ENCODE measurements at places on chromosomes 16 and 17.

DNA sequence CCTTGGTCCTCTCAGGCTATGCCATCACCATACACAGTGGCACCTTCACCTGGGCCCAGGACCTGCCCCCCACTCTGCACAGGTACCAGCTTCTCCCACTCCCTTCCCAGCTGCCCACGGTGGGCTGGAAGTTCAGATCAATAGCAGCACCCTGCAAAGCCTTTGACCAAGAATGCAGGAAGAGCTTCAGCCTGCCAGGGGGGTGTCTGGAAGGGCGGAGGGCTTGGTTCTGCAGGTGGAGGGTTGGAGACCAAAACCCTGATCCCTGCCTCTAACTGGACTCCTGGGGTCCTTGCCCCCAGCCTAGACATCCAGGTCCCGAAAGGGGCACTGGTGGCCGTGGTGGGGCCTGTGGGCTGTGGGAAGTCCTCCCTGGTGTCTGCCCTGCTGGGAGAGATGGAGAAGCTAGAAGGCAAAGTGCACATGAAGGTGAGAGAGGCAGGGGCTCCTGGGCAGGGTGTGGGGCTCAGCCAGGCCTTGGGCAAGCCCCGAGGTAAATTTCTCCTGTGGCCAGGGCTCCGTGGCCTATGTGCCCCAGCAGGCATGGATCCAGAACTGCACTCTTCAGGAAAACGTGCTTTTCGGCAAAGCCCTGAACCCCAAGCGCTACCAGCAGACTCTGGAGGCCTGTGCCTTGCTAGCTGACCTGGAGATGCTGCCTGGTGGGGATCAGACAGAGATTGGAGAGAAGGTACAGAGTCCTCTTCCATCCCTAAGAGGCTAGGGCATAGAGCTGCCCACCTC lies 34.3 kb downstream of the ABCC3 start:
- no peak for DNase-seq

- no peak for DNase-seq
Observed at GRCh38 chr17:55622547-55622946, 100.1 kb downstream of the TMEM100 start.

DNA sequence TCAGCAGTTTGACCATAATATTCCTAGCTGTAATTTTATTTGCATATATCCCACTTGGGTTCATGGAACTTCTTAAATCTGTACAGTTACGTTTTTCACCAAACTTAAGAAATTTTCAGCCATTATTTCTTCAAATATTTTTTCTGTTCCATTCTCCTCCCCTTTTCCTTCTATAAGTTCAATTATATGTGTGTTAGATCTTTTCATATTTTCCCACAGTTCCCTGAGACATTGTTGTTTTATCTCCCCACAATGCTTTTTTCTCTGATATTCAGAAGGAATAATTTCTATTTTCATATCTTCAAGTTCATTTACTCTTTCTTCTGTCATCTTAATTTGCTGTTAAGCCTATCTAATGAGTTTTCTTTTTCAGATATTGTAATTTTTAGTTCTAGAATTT lies 26.1 kb downstream of the IKZF3 start:
- DNase-seq, result no peak

- DNase-seq, result no peak
Observed at GRCh38 chr17:79939094-79939435, 96.6 kb downstream of the TBC1D16 start.

DNA sequence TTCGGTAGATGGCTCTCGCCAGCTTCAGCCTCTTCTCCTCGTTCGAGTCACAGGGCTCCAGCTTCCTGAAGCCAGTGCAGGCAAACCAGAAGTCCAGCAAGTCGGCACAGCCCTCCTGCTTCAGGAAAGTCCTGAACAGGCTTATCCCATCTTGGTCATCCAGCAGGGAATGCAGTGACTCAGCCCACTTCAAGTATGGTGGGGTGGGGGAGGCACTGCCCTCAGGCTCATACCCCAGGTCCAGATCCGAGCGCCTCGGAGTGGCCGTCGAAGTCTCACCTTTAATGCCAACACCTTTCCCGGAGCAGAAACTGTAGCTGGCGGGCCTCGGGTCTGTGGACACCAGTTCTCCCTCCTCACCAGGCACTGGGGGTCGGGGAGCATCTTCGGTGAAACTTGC lies 5.9 kb downstream of the AXIN1 start:
- DNase-seq, result no peak

- DNase-seq, result no peak
Observed at GRCh38 chr17:56125830-56126819, 27.1 kb upstream of the ANKFN1 start.

GRCh38 chr16:2037115-2037514 lies 10.4 kb downstream of the NHERF2 start:
- no peak for DNase-seq

- no peak for DNase-seq
Observed at GRCh38 chr17:78051186-78051972, 77.2 kb downstream of the TMC6 start.

- DNase-seq, result no peak
Observed at GRCh38 chr17:34098699-34099098, 156.4 kb upstream of the CCL2 start.

DNA sequence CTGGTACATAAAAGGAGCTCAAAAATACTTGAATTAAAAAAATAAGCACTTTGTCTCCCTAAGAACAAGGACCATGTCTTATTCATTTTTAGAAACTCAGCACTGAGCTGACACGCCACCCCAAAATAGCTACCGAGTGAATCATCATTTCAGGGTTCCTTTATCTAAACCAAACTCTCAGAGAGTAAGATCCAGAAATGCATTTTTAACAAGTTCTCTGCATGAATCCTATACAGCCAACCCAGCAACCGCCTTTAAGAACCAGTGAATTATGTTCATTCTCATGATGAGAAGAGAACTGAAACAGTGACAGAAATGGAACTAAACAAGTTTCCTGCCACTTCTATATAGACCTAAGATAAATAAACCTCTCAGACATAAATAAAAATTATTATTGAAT lies 8.7 kb downstream of the C16orf87 start:
- DNase-seq, result peak; percentile 70

DNA sequence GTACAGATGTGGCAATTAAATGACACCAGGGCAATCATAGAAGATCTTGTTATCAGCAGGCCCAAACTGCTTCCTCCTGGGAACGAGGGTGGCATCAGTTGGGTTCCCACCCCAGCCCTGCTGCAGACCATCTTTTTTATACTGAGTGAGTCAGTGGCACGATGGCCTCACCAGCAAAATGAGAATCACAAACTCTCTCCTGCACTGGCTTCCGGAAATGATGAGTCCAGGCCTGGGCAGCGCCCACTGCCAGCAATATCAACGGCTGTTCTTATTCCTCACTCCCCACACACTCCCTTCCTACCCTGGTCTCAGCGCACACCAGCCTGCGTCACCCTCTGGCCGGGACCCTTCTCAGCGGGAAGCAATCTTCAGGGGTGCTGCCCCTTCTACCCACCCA lies 340.3 kb downstream of the FOXL1 start:
- DNase-seq, result no peak

- DNase-seq, result no peak
Observed at GRCh38 chr16:57882206-57882605, 79.9 kb upstream of the KIFC3 start.

GRCh38 chr16:89593841-89594240 lies 18.3 kb downstream of the CPNE7 start:
- DNase-seq, result no peak

- DNase-seq, result no peak
Observed at GRCh38 chr16:5442054-5442453, 344.5 kb upstream of the EEF2KMT start.

DNA sequence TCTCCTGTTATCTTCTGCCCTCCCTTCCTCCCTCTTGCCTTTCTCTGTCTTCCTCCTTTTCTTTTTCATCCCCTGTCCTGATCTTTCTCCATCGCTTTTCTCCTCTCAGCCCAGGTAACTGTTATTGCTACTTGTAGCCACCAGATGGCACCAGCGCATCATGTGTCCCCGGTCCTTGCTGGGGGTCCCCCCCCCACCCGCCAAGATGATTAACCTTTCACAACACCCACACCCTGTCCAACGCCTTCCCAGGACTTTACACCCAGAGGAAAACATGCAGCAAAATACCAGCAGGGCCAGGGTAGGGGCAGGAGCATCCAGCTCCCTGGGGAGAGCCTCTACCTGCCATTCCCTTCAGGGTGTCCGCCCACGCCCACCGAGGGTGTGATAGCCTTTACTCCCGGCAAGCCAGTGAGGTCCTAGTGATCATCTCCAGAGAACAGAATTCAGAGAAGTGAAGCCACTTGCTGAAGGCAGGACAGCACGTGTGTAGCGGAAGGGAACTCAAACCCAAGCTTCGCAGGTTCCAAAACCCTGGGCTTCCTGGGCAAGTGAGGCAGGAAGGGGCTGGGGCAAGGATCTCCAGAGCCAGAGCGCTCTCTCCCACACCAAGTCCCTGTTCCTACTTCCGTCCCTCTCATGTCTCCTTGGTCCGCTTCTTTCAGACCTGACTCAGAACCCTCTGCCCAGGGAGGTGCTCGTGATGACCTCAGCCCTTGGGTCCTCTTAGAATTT lies 13.4 kb upstream of the TAC4 start:
- DNase-seq, result no peak

DNA sequence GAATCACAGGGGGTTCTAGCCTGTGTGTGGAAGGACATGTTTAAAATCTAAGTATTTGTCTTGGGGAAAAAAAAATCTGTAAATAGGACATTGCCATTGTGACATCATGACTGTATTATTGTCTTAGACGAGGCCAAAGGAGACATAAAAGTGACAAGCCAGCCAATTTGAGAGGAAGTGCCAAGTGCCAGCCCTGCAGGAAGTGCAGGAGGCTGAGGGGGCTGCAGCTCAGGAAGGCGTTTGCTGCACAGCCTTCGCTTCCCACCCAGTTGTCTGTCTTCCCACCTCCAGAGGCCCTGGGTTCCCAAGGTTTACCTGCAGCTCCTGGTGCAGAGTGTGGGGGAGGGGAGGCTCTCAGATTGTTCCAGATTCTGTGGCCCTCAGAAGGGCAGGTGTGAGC lies 1.3 kb downstream of the ADCY7 start:
- DNase-seq, result no peak

- no peak for DNase-seq
Observed at GRCh38 chr17:77352996-77353395, 212.2 kb downstream of the SEC14L1 start.

DNA sequence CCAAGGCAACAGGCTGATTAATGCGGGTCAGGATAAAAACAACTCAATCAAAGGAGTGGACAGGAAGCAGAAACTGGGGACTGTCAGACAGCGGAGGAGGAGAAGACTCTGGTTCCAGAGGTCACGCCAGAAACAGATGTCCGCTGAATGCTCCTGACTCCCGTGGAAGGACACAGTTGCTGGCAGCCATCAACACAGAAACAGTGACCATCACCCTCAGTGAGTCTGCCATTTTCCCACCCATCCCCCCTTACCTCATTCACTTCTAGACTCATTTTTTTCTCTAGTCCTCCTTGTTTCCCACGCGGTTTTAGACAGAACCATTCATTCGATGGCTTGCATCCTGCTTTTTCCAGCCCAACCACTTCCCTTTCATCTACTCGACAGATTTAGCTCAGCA lies 40.9 kb downstream of the DHRS7C start:
- DNase-seq, result no peak

GRCh38 chr16:30499284-30499683 lies 26.7 kb downstream of the ITGAL start:
- no peak for DNase-seq

GRCh38 chr17:31838636-31839225 lies 20.3 kb downstream of the COPRS start:
- no peak for DNase-seq

DNA sequence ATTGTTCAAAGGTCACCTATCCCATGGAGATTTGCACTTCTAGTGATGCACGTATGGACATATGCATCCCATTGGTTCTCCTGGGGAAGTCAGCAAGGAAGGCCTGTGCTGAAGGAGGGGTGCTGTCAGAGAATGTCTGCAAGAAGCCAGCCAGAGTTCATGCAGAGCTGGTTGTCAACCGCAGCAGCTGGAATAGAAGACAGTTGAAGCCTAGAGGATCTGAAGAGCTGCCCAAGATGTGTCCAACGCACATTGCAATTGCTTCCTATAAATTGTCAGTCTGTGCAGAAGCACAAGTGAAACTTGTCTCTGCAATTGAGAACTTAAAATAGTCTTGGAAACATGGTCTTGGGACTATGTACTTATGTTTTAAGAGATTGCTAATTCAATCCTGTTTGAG lies 82.1 kb upstream of the CNTNAP4 start:
- DNase-seq, result no peak

GRCh38 chr16:10668322-10669045 lies 26.2 kb downstream of the TEKT5 start:
- no peak for DNase-seq

DNA sequence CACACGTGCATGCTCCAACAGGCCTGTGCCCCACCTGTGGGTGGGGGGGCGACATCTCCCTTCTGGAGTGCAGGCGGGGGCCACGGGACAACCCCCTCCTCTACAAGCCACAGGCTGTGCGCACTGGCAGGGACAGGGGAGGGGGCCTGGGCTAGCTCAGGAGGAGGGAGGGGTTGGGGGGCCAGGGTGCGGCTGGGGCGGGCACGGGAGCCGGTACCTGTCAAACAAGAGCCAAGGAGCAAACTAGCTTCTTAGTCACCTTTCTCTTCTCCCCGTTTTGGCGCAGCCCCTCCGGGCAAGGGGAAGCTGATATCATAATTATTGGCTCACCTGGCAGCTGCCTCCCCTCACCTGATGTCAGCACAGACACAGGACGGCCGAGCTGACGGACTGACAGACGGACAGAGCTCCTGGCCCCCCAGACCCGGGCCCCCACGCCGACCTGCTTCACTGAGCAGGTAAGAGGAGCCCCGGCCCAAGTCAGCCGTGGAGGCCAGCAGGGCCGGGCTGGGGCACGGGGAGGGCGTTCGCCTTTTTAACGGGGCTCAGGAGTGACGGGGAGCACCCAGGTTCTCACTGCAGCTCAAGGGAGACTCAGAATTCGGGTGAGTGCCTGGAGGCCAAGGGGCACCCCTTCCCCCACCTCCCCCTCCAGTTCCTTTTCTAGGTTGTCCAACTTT lies at the start of gene FOXN1:
Gene FOXN1 (plus strand): TSS at position 363 of the 680 bp plus-strand sequence. CDS start 17,622 bp downstream, outside the sequence.
- no peak for DNase-seq

- no peak for DNase-seq
Observed at GRCh38 chr17:33962857-33963655, 292.0 kb upstream of the CCL2 start.

- no peak for DNase-seq
Observed at GRCh38 chr17:78781104-78781892, 775 bp downstream of the CYTH1 start.

GRCh38 chr17:66345264-66345663 lies 42.9 kb downstream of the PRKCA start:
- DNase-seq, result no peak

- no peak for DNase-seq
Observed at GRCh38 chr17:80441133-80441578, 26.2 kb downstream of the ENDOV start.
